ENCODE measurements at places on chromosomes 12 and 14.

DNA sequence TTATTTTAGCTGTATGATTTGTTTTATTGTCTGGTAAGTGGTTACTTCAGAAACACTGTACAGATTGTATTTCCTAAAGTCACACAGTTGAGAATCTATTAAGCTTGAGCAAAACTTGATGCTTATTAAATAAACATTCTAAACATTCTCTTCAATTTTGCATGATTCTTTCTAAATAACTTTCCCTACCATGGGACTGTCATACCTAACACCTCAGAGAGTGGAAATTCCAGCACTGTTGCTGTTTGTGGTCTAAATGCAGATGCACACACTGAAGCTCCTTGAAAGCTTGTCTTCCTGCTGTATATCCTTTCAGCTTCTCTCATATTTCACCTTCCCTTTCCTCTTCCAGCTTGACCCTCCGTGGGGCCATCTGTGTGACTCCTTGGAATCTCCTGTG lies 392.0 kb downstream of the LRIG3 start:
- DNase-seq, result no peak

- no peak for DNase-seq
Observed at GRCh38 chr12:108729612-108730364, 1.5 kb downstream of the CORO1C start.

DNA sequence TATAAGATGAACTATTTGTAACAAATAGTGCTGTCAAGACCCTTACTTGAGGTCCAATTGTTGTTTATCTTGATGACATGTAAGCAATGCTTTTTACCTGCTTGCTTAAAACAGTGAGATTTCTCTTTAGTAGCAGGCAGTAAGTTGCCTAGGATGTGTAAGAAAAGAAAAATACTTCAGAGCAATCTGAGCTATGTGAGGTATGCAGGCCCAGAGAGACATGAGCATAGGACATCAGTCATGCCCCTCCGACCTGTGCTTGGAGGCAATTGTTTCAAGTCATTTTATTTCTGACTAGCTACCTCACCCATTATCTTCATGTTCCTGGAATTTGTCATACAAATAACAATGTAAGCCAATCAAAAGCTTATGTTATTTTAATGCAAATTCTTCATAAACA lies 930.6 kb upstream of the FBXO33 start:
- DNase-seq, result no peak

GRCh38 chr14:24426912-24427536 lies 2.4 kb downstream of the CBLN3 start:
- no peak for DNase-seq

DNA sequence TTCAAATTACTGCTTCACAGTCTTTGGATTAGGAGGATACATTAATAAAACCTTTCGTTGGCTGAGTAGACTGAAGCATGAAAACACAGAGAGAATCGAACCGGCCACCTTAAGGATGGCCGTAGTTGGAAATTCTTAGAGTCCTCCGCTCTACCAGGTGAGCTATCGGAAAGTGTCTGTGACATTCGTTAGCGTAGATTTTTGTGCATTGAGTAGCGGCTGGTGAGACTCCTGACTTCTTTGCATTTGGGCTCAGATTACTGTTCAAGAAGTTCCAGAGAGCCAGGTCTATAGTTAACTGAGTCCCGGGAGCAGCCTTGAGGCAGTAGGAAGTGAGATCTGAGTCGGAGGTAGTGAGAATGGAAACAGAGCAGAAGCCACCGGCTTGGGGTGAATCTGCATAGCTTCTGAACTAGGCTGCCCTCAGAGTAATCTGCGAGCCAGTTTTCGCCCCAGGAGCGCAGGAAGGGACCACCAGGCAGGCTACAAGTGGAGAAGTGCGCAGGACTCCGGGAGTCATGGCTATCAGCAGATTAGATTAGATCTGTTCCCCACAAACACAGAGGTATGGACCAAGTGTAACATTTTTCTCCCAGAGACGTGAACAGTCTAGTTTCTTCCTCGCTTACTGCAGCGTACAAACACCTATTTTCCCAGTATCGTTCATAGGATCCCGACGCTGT lies 11.0 kb downstream of the OR6S1 start:
- DNase-seq, result no peak

DNA sequence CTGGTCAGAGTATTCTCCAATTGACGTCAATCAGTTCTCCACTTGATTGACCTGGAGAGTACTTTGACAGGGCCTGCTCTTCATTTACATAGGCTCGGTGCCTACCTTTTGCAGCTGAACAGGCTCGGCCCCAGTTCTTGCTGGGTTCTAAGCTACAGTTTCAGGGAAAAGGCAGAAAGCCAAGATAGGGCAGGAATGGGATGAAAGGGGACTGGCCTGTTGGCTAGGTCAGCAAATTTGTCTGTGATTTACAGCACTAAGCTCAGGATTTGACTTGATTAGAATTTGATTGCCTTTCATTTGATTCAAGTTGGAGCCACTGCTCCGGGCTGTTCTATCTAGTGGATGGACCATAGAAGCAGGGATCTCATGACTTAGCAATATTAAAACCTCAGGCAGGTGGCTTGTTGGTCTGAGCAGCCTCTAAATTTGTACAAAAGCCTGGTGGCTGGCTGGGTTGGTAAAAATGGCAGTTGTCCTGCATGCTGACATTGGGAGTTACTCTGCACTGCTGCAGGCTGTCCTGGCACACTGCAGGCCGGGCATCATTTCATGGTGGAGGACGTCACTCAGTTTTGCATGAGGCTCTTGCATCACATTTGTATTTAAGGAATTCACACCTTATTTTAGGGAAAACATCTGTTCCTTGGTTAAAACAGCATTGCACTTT lies 71.8 kb downstream of the BICD1 start:
- no peak for DNase-seq

DNA sequence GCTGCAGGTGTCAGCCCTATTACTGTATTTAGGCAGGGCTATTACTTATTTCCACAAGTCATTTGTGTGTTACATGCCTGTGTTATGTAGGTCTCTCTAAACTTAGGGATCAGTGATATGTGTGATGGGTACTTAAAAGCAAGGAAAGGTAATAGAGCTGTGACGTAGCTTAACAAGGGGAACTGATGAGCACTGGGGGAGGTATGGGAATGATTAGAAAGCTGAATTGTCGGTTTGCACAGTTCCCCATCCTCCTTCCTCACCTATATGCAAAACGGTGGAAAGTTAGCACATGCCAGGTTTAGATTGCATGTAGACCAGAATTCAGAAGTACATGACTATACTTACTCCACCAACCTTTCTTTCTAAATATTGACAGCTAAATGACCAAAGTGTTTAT lies 494.3 kb upstream of the GARIN6 start:
- no peak for DNase-seq

GRCh38 chr14:68164711-68165113 lies 345.1 kb downstream of the RAD51B start:
- DNase-seq, result no peak

DNA sequence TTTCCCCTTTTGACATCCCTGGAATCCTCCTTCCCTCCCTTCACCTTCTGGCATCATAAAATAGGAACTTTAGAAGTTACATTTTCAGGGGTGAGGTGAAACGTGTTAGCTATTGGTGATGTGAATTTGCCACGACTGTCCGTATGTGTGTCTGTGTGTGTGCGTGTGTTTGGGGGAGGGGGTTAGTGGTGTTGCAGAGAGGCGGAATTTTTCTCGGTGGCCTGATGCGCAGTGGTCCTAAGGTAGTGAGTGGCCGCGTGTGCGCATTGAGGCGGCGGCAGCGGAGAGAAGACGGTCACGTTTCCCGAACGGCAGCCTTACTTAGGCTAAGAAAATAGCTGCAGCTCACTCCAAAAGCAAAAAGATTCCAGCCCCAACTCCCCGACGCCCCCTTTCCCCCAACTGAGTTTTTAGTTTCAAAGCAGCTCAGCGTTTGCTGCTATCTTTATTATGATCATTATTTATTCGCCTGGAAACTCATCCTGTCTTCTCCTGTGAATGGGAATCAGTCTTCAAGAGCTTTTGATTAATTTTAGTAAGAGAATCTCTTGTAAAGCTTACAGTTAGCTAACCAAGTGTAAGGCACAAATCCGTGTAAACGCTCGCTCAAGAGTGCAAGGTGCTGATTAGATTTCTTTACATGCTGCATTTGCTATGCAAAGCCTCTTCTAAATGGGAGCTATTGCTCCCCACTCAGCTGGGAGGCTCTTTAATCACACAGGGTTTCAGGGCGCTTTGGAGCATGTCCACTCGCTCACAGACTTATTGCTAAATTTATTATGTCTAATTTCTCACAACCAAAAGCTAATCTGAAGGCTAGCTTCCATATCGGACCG lies 4.7 kb downstream of the FLRT2 start:
- DNase-seq, result no peak

GRCh38 chr12:111443586-111443985 lies 37.9 kb downstream of the SH2B3 start:
- no peak for DNase-seq

DNA sequence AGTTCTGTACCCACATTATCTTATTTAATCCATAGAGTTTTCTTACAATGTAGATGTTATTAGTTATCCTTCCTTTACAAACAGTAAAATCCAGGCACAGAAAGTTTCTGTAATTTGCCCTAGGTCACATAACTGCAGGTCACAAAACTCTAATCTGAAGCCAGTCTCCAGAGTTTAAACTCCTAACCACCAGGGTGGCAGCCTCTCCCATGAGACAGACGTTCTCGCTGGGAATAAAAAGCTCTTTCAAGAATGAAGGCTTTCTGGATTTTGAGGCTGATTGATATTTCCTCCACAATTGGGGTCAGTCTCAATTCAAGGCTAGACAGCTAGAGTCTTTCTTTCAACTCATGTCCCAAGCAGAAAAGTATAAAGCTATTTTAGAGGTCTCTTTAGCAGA lies 95.8 kb upstream of the PLEKHG7 start:
- no peak for DNase-seq

DNA sequence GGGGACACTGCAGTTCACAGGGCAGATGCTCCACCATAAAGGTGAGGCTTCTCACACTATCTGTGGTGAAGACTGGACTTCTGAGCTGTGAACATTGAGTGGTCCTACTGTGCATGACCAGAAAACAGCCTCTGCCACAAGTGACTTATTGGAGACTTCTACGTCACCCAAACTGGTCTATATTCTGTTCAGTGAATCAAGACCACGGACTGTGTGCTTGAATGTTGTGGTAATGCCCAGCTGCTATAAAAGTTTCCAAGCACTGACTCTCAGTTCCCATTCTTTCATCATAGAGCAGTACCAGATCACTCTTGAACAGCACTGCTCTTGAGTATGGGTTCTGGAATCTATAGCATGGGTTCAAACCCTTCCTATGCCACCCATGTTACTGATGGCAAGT lies 4.8 kb upstream of the PLEK2 start:
- DNase-seq, result no peak

GRCh38 chr14:74546416-74546815 lies 52.9 kb downstream of the ISCA2 start:
- no peak for DNase-seq

GRCh38 chr14:101709962-101710931 lies 51.3 kb upstream of the PPP2R5C start:
- DNase-seq, result no peak

DNA sequence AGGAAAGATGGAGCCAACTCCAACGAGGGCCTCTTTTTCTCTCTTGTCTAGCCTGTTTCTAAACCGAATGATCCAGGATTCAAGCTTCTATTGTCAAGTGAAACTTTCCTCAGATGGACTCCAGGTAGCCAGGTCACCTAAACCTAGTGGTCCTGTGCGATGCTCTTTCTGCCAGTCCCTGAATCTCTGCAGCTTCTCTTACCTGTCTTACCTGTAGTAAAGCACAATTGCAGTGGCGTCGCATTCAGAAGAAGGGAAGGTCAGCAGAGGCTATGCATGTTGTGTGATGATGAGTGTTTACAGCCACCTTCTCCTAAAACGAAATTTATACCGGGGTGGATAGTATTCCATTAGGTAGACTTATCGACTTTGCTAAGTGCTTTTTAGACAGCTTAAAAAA lies 47.4 kb upstream of the TRAF3 start:
- DNase-seq, result no peak

- DNase-seq, result no peak
Observed at GRCh38 chr12:116887897-116888296, 6.7 kb upstream of the HRK start.

- no peak for DNase-seq
Observed at GRCh38 chr14:36271222-36271621, 49.2 kb downstream of the MBIP start.

DNA sequence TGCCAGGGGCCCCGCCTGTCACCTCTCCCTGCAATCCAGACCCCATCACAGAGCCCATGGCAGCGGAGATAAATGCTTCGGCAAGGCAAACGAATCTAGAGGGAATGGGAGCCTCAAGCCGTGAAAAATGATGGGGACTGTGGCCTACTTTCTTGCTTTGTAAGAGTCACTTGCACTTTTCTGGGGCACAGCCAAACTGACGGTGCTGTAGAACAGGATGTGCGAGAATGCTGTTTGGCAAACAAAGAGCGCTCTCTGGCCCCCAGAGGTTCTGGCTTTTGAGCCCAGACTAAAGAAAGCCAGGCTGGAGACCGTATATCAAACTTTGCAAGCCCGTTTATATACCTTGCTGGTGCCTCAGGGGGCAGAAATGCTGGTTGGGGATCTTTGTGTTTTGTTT lies 108.7 kb downstream of the CACNA1C start:
- no peak for DNase-seq

GRCh38 chr12:52546126-52546525 lies 6.8 kb downstream of the KRT71 start:
- DNase-seq, result no peak

DNA sequence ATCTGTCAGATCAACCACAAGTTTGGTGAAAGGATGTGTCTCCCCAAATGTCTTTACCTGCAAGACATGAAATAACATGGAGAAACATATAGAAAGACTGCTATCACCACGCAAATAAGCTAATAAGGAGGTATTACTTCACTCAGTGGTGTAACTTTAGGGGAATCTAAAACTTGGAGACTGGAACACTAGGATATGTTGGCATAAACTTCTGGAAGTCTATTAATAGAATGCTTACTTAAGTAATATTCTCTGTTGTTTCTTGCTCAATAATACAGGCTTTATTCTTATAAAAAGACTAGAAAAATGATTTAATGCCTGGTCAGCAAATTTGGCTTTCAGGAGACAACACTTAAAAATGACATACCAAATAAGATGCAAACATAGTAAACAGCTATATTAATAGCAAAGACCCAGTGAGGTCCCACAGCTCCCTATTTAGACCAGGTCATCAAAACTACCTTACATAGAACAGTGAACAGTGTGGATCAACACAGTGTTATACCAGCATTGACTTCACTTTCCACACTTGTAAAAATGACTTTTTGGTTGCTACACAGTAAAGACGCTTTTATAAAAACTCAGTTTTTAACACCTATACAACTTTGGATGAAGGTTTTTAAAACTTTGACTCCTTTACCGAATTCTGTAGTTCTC lies 18.9 kb upstream of the HAL start:
- DNase-seq, result no peak

DNA sequence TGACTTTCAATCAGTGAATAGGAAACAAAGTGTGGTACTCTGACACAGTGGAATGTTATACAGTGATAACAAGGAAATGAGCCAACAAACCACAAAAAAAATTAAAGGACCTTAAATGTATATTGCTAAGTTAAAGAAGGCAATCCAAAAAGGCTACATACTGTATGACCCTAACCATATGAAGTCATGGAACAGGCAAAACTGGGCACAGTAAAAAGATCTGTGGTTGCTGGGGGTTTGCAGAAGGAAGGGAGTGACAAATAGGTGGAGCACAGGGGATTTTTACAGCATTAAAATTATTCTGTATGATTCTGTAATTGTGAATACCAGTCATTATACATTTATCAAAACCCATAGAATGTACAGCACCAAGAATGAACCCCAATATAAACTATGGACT lies 112.6 kb downstream of the KCNC2 start:
- DNase-seq, result no peak
